ENCODE measurements at places on chromosomes 1 and 21. TPM values are rescaled to one million over a fixed set of nuclear protein-coding genes. Genes with fewer than 3 reads are reported as not detected.

The PTCH2 gene
- not detected for polyA plus RNA-seq

The TNFRSF14 gene
- polyA plus RNA-seq, result 45.8 TPM

The FMO4 gene
- polyA plus RNA-seq, result 1.9 TPM

The PAPPA2 gene
- not detected for polyA plus RNA-seq

The MECR gene
- 20.4 TPM for polyA plus RNA-seq

The C1orf74 gene
- polyA plus RNA-seq, result 0.55 TPM

GRCh38 chr1:232471250-232471649, 158.7 kb downstream of the SIPA1L2 start:
- no peak for DNase-seq

DNA sequence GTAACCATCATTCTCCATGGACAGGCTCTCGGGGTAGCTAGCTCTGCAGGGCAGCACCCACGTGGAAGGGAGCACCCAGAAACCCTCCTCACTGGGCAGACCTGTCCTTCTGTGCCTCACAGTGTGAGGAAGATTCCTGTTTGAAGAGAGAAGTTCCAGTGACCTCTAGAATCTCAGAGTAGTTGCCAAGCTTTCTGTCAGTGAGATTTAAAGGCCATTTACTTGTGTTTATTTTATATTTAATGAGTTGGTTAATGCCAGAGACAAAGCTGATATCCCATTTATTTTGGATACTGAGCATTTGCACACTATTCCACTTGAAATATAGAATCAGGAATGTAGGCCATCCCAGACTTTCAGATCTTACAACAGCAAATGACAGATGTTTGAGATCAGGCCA, 28.7 kb downstream of the MTARC1 start:
- DNase-seq, result no peak

DNA sequence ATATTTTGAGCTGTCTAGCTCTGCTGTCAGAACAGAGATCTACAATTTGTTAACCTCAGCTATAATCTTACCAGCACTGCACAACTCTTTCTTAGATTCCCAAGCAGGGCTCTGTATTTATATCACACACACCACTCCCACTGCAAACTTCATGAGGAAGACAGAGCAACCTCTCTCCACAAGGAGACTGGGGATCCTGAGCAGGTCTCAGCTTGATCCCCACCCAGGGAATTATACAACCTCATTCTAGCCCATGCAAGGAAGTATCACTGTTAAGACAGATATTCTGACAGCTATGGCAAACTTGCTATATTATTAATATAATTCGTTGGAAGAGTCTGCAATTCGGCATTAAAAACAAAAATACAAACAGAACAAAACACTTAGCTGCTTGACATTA, 40.4 kb downstream of the EGLN1 start:
- no peak for DNase-seq

- no peak for DNase-seq
These were observed 11.3 kb downstream of the NRIP1 start for GRCh38 chr21:15053500-15053899.

DNA sequence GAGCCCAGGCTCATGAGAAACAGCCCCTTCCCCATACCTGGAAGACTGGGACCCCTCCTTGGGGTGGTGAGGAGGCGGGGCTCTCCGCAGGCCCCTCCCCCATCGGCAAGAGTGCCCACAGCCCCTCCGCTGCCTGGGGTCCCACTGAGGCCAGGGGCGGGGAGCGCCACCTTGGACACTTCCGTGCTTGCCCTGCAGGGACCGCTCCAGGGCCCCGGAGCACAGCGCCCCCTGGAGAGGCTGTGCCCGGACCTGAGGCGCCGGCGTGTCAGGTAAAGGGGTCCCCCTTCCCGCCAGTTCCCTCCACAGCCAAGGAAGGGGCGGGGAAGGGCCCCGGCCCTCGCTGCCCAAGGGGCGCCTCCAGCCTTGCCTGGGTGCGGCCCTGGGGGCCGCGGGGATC, 21.5 kb downstream of the INAVA start:
- no peak for DNase-seq

DNA sequence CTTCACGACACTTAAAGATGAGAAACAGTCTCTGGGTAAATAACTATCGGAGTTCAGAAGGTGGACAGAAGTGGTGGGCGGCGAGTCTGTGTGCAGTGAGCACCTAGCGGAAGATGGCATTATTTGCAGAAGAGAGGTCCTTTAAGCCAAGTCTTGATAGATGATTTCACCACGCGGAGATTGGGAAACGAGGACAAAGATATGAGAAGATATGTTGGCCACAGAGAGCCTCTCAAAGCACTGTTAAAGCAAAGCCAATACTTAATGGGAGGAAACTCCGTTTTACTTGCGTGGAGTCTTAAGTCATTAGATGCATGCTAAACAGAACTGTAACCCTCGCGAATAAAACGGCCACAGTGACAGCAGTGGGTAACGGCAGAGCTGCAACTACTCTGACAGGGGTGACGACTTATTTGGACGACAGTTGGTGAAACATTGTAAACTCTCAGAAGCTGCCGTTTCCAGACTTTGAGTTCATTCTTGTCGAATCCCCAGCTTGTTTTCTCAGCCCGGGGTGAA, 577 bp upstream of the CEP350 start:
- no peak for DNase-seq

- DNase-seq, result peak; percentile 45
These were observed 312.3 kb upstream of the FAM78B start for GRCh38 chr1:166479052-166479631.

GRCh38 chr1:46370214-46370633, 23.9 kb upstream of the FAAH start:
- DNase-seq, result no peak

GRCh38 chr1:199135901-199136300, 497.1 kb downstream of the PTPRC start:
- DNase-seq, result no peak

DNA sequence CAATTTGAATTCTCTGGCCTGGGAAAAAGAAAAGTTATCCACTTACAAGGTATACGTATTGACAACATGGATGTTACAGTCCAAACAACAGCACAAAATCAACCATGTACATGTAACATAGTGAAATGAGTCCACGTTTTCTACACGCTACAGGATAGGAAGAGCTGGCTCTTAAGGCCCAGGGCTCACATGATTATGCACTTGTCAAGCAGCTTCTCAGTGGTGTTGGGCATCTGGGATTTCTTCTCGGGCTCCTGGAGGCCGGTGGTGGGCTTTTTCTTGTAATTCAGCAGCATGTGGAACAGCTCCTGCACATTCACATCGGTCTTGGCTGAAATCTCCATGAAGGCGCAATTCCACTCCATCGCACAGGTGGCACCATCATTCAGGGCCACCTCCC, 4.0 kb downstream of the DIRAS3 start:
- DNase-seq, result no peak

- DNase-seq, result no peak
These were observed 104.8 kb upstream of the ATP1A1 start for GRCh38 chr1:116268211-116268610.

All from naive thymus-derived CD8-positive, alpha-beta T cell (primary cell).